Activated gamma-delta T cell treated with anti-CD3 and anti-CD28 coated beads, Interleukin-2, amount 50 U/mL, for 16 hours (primary cell): ENCODE measurements at places on chromosomes 6 and 20.

GRCh38 chr20:49132995-49133478 is 55.1 kb downstream of the STAU1 start:
- DNase-seq: no peak

DNA sequence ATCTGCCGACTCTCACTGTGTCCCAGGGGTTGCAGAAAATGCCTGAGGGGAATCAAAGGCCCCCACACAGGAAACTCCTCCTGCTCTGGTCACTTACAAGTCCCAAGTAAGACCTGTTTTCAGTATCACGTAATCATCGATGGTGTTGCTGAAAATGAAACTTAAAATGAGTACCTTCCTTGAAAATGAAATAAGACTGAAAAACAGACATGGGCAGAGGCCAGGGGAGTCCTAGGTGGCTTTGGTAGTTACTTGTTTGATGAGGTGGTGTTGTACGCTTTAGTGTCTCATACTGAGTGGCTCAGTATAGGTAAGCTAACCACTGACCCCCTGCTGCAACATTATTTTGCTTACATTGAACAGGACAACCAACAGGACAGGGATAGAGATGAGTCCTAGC is 43.0 kb upstream of the SYNCRIP start:
- DNase-seq: no peak

DNA sequence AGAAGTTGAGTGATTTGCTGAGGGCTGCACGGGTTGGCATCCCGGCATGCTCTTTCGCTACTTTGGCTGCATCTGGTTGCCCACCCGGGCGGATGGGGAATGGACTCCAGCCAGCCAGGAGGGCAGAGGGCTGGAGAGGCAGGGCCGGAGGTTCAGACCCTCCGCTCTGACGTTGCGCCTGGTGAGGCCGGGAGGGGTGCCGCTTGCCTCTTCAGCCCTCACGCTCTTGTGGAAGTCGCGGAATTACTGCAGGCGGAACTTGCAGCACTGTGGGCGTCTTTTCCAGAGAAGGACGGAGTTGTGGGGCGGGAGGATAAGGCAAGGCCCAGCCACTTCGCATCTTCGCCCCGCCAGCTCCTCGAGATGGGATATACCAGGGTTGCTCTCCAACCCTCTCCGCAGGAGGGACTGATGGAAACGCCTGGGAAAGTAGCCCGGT is 656 bp downstream of the RTEL1 start:
- no peak for DNase-seq

DNA sequence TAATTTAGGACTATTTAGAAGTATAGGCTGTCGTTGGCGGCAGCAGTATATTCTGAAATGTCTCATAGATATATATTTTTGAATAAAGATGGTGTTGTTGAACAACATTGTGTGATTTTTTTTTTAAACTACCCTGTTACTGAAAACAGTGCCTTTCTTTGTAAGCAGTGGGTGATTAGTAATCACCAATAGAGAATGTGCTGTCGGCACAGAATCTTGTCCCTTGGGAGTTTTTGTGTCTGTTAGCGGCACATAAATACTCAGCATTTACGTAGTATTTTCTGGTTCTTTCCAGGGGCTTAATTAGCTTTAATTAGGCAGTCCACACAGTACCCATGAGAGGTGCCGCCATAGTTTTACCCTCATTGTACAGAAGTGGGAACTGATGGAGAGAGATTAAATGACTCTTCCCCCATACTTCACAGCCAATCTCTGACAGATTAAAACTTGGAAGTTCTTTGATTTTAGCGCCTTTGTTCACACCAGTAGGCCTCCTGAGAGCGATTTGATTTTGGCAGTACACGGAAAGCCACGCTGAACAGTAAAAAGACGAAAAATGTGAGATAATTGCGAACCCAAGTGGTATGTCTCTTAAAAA is 58.8 kb downstream of the RPRD1B start:
- no peak for DNase-seq

GRCh38 chr20:63518946-63519667 is 1.5 kb upstream of the PPDPF start:
- DNase-seq: no peak

DNA sequence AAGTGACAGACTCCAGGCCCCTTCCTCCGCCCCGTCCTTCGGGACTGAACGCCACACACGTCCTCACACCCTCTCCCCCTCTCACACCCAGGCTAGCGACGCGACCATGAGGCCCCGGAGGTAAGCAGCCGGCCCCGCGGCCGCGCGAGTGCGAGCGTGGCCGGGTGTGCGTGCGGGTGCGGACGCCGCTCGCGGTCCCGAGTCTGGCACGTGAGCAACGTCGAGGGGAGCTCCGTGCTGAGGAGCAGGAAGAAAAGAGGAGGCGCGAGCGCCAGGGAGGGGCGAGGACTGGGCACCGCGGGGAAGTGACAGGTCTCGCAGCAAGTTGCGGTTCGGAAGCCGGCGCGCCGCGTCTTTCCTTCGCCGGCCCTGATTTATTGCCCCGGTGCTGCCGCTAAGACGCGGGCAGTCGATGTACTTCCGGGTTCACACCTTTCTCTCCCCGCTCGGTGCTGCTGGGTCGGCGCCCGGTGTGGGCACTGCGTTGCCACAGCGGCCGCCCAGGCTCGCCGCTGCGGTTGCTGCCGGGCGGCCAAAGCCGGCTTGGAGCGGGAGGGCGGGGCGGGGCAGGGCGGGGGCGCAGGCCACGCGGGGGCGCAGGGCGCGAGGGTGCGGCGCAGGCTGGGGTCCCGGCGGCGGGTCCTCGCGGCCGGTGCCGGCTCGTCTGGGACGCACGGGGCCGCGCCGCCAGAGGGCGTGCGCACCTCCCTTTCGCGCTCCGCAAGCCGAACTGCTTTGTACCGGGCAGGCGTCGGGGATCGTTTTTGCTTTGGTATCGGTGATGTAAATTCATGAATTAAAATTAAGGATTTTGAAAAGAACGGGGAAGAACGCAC is 15.8 kb upstream of the LIN28B start:
- DNase-seq: no peak

GRCh38 chr6:143037470-143037869 is 23.2 kb upstream of the AIG1 start:
- no peak for DNase-seq

- no peak for DNase-seq
Observed at GRCh38 chr20:48521121-48521520, 306.7 kb downstream of the PREX1 start.

GRCh38 chr6:128739112-128739511 is 143.8 kb upstream of the LAMA2 start:
- DNase-seq: no peak

DNA sequence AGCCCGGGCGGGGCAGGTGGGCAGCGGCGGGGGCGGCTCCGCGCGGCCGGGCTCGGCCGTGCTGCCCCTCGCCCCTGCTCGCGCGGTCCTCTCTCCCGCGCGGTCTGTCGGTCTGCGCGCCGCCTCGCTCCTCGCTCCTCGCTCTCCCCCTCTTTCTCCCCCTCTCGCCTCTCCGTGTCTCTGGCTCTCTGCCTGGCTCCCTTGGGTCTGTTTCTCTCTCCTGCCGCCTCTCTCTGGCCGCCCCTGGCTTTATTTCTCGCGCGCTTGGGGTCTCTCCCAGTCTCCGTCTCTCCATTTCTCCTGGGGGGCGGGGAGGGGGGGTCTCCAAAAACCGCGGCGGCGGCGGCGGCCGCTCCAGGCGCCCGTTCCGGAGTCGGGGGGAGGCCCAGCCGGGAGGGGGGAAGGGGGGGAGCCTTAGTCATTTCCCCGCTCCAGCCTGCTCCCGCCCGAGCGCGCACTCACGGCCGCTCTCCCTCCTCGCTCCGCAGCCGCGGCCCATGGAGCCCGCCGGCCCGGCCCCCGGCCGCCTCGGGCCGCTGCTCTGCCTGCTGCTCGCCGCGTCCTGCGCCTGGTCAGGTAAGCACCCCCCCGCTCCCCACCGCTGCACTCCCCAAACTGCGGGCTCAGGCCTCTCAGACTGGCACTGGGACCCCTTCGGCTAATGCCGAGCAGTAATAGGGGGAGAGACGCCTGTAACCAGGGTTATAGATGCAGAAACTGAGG is at the start of gene SIRPA:
SIRPA (plus strand) TSS at position 457 of the 723 bp plus-strand sequence; CDS start at position 498, 41 bp downstream.
- no peak for DNase-seq

DNA sequence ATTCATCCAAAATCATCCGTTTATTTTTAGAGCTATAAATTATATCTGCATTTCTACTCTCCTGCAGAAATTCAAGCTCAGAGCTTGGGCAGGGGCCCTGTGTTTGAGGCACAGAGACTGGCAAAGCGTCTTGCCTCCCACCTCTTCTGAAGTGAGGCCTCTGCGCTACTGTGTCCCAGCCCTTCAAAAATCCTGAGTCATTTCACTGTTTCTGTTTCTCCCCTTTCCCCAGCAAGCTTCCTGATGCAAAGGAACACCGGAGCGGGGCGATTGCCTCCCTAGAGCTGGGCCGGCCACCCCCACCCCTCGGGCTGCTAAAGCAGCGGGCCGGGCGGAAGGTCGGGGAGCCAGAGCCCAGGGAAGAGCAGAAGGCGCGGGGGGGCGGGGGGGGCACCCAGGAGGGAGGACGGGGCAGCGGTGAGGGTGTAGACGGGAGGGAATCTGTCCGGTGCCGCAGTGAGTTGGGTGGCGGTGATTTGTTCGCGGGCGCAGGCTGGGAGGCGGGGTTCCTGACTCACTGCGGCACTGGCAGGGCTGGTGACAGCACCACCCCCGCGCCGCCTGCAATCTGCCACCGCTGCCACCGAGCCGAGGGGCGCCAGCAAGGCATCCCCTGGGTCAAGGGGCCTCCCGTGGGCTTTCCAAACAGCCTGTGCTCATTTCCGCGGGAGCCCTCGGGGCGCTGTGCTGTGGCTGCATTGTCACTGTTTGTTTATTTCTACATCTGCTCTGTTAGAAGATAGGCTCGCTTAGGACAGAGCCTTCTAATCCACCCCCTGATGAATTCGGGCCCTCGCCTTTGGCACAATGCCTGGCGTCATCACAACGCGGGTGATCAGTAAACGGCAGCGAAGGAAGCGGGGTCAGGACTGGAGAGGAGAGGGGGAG is 46.5 kb upstream of the SNAP25 start:
- DNase-seq: no peak

- DNase-seq: no peak
Observed at GRCh38 chr20:4962241-4962855, 39.0 kb downstream of the SLC23A2 start.

GRCh38 chr6:118581489-118581959 is 33.4 kb downstream of the PLN start:
- DNase-seq: no peak

GRCh38 chr20:57484772-57485171 is 40.2 kb downstream of the CTCFL start:
- no peak for DNase-seq

DNA sequence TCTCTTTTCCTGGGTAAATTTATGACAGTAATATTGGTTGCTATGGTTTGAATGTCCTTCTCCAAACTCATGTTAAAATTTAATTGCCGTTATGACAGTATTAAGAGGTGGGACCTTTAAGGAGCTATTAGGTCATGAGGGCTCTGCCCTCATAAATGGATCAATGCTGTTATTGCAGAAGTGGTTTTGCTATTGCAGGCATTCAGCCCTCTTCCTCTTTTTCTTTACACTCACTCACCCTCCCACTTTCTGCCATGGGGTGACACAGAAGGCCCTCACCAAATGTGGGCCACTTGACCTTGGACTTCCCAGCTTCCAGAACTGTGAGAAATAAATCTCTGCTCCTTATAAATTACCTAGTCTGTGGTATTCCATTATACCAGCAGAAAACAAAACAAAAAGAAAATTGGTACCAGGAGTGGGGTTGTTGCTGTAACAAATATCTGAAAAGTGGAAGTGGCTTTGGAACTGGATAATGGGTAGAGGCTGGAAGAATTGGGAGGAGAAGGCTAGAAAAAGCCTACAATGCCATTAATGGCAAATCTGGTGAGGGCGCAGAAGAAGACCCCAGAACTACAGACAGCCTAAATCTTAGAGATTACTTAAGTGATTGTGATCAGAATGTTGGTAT is 24.8 kb upstream of the IGF2R start:
- no peak for DNase-seq

GRCh38 chr6:105120570-105120969 is 59.2 kb downstream of the POPDC3 start:
- no peak for DNase-seq

DNA sequence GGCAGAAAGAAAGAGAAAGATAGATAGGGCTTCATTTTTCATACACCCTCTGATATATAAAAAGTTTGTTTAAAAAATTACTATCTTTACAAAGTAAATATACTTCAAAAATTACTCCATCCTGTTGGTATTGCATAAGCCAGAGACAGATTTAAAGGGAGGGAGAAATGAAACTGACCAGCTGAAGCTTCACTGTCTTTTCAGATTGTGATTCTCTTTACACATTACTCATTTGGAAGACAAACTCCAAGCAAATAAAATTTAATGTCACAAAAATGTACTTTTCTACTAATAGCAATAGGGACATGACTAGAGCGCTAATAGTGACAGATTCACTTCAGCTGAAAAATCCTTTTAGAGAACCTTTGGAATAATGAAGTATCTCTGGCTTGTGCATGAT is 38.6 kb upstream of the MARCKS start:
- no peak for DNase-seq

GRCh38 chr20:46293084-46293483 is 15.2 kb downstream of the CDH22 start:
- no peak for DNase-seq

DNA sequence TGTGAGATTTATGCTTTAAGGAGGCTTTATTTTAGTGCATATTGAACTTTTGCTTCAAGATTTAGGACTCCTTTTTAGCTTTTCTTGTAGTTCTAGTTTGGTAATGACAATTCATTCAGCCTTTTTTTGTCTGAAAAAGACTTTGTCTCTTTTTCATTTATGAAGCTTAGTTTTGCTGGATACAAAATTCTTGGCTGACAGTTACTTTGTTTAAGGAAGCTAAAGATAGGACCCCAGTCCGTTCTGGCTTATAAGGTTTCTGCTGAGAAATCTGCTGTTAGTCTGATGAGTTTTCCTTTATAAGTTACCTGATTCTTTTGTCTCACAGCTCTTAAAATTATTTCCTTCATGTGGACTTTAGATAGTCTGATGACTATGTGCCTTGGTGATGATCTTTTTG is 142.8 kb upstream of the B3GAT2 start:
- no peak for DNase-seq

DNA sequence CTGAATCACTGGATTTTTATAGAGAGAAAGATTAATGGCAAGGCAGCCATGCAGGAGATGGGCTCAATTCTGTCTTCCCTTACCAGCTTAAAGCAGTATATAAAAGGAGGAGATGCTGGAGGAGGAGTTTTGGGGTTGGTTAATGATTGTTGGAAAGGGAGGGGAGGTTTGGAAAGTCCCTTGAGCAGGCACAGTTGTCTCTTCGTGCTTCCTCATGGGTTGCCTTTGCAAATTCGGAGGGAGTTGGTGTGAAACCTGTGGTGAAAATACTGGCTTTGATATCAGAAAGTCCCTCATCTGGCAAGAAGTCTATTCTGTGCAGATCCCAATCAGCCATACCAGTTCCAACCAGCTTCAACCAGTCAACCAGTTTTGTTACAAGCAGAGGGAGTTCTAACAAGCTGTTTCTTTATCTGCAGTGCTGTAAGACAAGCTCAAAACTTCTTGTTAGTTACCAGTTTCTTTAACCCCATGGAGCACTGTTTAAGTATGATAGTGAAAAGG is 107.0 kb downstream of the HIVEP1 start:
- DNase-seq: peak; percentile 20

- no peak for DNase-seq
Observed at GRCh38 chr20:36792422-36792821, 18.9 kb upstream of the DSN1 start.

GRCh38 chr20:35088231-35089145 is 4.1 kb downstream of the TRPC4AP start:
- DNase-seq: no peak
